ENCODE measurements at places on chromosomes 5 and 9.

- DNase-seq: no peak
Observed at GRCh38 chr5:92633875-92634487, 947.0 kb downstream of the NR2F1-AS1 start.

- DNase-seq: no peak
Observed at GRCh38 chr9:106146066-106146840, 451.9 kb downstream of the TMEM38B start.

GRCh38 chr5:16025681-16026080 is 153.9 kb downstream of the MARCHF11 start:
- no peak for DNase-seq

- peak; percentile 44 for DNase-seq
Observed at GRCh38 chr9:116693233-116693731, 6.2 kb downstream of the TRIM32 start.

- no peak for DNase-seq
Observed at GRCh38 chr9:34589636-34590380, at the start of gene CNTFR. Gene CNTFR, minus strand, starts transcription at chr9:34589724. Its CDS starts 20,743 bp downstream, at chr9:34568981.

GRCh38 chr5:1465117-1465516 is 19.9 kb upstream of the SLC6A3 start:
- DNase-seq: no peak

GRCh38 chr5:5764246-5764645 is 341.8 kb downstream of the ICE1 start:
- DNase-seq: no peak

- no peak for DNase-seq
Observed at GRCh38 chr5:3281366-3281765, 314.3 kb upstream of the IRX1 start.

GRCh38 chr9:131639769-131640437 is 94.6 kb downstream of the PRRT1B start:
- DNase-seq: no peak

GRCh38 chr5:10691826-10692785 is 68.9 kb downstream of the DAP start:
- peak; percentile 47 for DNase-seq

DNA sequence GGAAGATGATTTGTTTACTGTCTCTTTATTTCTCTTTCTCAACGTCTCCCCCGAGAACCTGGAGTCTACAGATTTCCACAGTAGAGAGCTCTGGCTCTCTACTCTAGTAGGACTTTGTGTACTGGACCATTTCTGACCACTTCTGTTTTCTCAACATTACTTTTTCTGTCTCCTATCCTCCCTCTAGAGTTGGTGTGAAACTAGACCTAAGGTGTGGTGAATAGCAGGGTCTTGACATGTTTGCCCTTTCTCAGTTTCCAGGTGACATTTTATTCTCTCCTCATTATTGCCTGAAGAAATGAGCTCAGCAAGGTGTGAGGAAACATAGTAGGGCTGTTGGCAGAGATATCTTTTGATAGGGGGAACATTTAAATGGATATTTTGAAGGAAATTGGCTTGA is 62.1 kb upstream of the IL6ST start:
- DNase-seq: no peak

GRCh38 chr5:175922192-175922885 is 45.8 kb downstream of the THOC3 start:
- peak; percentile 74 for DNase-seq

DNA sequence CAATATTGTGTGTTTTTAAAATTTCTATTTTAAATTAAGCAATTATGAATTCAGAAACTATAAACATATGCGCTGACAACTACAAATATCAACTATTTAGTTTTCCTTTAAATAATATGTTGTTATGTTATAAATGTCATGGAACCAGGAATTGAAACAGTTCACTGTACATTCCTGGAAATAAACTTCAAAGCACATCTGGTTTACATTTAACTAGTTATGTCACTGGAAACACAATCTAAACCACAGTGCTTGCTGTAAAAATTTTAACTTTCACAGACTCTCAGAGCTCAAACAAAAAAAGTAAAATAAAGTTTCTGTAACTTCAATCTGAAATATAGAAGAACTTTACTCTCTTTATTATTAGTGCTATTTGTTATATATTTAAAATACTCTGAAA is 179.2 kb downstream of the FBN2 start:
- DNase-seq: no peak

- DNase-seq: peak; percentile 0
Observed at GRCh38 chr5:28110781-28111180, 1072.4 kb upstream of the CDH9 start.

DNA sequence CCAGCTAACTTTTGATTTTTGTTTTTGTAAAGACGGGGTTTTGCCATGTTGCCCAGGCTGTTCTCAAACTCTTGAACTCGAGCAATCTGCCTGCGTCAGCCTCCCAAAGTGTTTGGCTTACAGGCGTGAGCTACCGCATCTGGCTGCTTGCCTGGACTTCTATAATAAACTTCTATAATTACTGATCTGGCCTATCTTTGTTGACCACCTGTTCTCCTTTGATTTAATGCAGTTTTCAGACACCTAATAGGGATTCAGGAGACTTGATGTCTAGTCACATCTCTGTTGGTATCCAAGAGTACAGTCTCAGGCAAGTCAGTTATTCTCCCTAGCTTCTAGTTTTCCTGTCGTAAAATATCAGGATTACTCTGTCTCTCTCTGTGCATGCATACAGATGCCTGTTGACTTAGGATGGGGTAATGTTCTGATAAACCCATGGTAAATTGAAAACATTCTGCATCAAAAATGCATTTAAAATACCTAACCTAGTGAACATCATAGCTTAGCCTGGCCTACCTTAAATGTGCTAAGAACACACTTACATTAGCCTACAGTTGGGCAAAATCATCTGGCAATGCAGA is 51.5 kb upstream of the NR3C1 start:
- DNase-seq: no peak

DNA sequence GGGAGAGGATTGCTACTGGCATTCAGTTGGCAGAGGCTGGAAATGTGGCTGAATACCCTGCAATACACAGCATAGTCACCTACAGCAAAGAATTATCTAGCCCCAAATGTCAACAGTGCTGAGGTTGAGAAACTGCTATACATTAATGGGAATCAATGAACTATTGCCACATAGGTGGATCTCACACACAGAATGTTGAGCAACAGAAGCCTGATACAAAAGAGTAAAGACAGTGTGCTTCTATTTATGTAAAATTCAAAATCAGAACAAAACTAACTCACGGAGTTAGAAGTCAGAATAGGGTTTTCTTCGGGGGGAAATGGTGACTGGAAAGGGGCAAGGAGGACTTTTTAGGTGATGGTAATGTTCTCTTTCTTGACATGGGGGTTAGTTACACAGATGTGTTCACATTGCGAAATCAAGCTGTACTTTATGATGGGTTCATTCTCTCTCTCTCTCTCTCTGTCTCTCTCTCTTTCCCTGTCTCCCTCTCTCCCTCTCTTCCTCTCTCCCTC is 45.7 kb upstream of the PANK3 start:
- DNase-seq: peak; percentile 19

DNA sequence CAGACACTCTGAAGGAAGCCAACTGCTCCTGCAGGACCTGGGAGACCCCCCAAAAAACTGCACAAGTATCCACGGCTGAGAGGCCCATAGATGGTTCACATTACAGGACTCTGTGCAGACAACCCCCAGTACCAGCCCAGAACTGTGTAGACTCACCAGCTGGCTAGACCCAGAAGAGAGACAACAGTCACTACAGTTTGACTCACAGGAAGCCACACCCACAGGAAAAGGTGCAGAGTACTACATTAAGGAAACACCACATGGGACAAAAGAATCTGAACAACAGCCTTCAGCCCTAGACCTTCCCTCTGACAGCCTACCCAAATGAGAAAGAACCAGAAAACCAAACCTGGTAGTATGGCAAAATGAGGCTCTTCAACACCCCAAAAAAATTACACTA is 281.2 kb upstream of the RGMB start:
- DNase-seq: peak; percentile 30

DNA sequence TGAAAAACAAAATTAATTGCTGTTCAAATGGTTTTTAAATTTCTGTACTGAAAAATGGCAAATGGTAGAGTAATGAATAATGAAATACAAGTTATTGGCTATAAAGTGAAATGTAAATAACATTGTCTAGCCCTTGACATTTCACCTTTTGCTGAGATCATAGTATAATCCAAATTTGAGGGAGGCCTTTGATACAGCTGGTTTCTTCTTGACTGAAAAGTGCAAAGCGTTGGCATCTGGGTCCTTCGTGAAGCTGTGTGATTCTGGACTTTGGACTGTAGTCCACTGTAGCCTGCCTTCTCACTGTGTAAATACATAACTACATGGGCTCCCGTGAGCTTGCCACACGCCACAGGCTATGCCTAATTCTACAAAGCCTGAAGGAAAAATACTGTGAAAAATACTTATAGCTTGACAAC is 52.3 kb downstream of the ARHGEF28 start:
- DNase-seq: no peak

- no peak for DNase-seq
Observed at GRCh38 chr9:34123682-34124081, 2.8 kb downstream of the DCAF12 start.

GRCh38 chr5:133688391-133688790 is 76.0 kb upstream of the FSTL4 start:
- DNase-seq: no peak

- peak; percentile 80 for DNase-seq
Observed at GRCh38 chr9:136564379-136564988, 18.6 kb upstream of the NOTCH1 start.

GRCh38 chr9:111897601-111898137 is 1.1 kb downstream of the UGCG start:
- peak; percentile 58 for DNase-seq

- DNase-seq: no peak
Observed at GRCh38 chr5:170760113-170760512, 23.4 kb upstream of the GABRP start.

GRCh38 chr5:172872997-172873491 is 39.0 kb downstream of the ERGIC1 start:
- peak; percentile 81 for DNase-seq

- DNase-seq: no peak
Observed at GRCh38 chr5:81161012-81161601, 72.0 kb upstream of the CKMT2 start.

DNA sequence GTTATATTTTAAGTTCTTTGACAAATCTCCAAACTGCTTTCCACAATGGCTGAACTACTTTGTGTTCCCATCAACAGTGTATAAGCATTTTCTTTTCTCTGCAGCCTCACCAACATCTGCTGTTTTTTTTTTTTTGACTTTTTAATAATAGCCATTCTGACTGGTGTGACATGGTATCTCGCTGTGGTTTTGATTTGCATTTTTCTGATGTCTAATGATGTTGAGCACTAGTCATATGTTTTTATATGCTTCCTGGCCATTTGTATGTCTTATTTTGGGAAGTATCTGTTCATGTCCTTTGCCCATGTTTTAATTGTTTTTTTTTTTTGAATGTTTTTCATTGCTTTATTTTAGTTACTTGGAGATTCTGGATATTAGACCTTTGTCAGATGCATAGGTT is 196.6 kb downstream of the PLK2 start:
- DNase-seq: no peak

DNA sequence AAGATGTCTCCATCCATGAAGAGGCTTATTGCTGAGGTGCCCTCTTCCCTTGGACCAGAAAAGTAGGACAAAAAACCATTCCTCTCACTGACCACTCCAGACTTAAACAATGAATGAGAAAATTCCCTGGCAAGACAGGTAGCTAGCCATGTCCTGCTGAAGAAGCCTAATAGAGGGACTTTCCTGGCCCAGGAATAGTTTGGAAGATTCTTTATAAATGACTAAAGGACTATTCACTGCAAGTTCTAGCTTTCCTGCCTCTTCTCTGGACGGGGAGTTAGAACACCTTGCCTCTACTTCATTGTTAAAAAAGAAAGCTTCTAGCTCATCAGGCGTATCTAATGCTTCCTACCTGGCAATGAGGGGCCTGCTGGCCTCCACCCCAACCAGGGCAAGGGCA is 153.6 kb downstream of the NR3C1 start:
- no peak for DNase-seq

Data from fibroblast of pulmonary artery (primary cell).